ENCODE measurements at places on chromosomes 3 and 15.

DNA sequence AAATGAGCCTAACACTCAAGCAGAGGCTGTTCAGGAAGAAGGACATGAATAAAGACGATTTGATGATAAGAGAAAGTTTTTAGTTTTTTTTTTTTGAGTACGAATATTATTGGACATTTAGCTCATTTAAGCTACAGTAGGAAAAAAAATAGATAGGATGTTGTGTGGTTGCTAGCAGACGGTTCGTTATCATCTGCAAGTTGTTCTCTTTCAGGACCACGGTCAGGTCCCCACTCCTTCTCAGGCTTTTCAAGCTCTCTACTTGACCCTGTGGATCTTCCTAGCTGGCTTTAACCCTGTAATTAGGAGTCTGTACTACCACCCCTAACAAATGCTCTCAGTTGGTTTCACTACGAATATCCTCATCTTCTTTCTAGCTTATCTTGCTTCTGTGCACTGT lies 1.1 kb downstream of the KCNH8 start:
- no peak for DNase-seq

- peak; percentile 40 for DNase-seq
Measured at GRCh38 chr3:32175607-32176197, 62.8 kb upstream of the CMTM8 start.

DNA sequence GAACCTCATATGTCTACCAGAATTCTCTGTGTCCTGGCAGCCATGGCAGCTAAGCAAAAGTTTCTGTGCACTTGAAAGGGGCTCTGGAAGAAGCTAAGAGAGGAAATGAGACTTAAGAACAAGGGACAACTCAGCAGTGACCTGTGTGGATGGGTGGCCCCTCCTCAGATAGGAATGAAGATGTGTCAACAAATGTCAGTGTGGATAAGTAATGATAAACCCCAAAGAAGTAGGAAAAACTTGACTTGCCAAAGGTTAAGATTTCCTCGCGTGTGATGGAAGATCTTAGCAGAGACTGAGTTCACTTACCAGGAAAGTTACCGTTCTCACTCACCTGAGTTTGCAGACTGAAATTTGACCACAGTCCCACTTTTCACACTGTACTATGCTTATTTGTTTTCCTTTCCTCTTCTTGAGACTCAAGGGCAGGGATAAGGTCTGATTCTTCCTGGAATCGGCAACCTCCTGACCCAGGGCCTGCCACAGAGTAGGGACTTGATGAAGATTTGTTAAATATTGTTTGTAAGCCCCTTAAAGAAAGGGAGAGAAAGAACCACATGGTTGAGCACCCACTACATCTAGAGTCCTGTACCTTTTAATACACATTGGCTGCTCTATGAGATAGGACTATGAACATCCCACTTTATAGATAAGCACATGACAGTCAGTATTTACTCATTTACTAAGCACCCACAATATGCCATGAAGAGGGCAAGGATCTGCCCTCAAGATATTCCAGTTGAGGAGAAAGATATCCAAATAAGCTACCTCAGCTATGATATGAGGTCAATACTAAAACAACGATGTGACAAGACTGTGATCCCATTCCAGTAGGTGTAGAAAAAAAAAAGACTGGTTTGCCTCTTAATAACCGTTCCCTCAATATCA lies 7.3 kb upstream of the HRH1 start:
- no peak for DNase-seq

GRCh38 chr15:41637086-41637485 lies 23.1 kb upstream of the MGA start:
- DNase-seq = no peak

- peak; percentile 35 for DNase-seq
Measured at GRCh38 chr15:81133782-81134461, at the start of gene CFAP161. TSS of gene CFAP161 (plus strand) at chr15:81134270. CDS start at chr15:81134330, 60 bp downstream.

GRCh38 chr3:24270204-24270691 lies 224.4 kb downstream of the THRB start:
- no peak for DNase-seq

Measured in hepatic stellate cell (primary cell).